Mesenteric fat pad (tissue), 1 donor: ENCODE measurements at places on chromosomes 11 and 22. TPM values are rescaled to one million over a fixed set of nuclear protein-coding genes. Genes with fewer than 3 reads are reported as not detected.

Gene ZNF70
- total RNA-seq = 7.8 TPM

Gene OR52E1
- total RNA-seq = not detected

Gene FBLN1
- 224 TPM for total RNA-seq

Gene AIFM3
- 2.1 TPM for total RNA-seq

Gene PRR33
- total RNA-seq = not detected

Gene NXF1
- 77.6 TPM for total RNA-seq

Gene GUCY1A2
- 6.9 TPM for total RNA-seq

Gene OR52E8
- total RNA-seq = not detected

Gene CLMP
- 199 TPM for total RNA-seq

Gene PIWIL4
- 1.5 TPM for total RNA-seq

Gene C11orf24
- total RNA-seq = 50.9 TPM

Gene LRFN4
- total RNA-seq = 25.6 TPM

Gene SF3A1
- total RNA-seq = 119 TPM

Gene BTBD18
- not detected for total RNA-seq

Gene SYNGR1
- total RNA-seq = 10.8 TPM

Gene TOM1
- 83.2 TPM for total RNA-seq

Gene DKK3
- total RNA-seq = 8.9 TPM

Gene APOBEC3B
- 0.58 TPM for total RNA-seq

Gene TSGA10IP
- total RNA-seq = not detected
